Stimulated activated CD4-positive, alpha-beta T cell treated with anti-CD3 and anti-CD28 coated beads, TNF-alpha, amount 100 ng/mL, for 48 hours (primary cell): ENCODE measurements at places on chromosomes 4 and X.
A peak's percentile ranks its signal among the peaks of the same experiment; 100 is the strongest.

GRCh38 chr4:185142912-185143600 lies at the start of gene SLC25A4:
Gene SLC25A4, plus strand, starts transcription at chr4:185143266. Its CDS starts 107 bp downstream, at chr4:185143373.
- DNase-seq = peak; percentile 77

- no peak for DNase-seq
Measured at GRCh38 chr4:8817813-8818062, 53.9 kb downstream of the HMX1 start.

DNA sequence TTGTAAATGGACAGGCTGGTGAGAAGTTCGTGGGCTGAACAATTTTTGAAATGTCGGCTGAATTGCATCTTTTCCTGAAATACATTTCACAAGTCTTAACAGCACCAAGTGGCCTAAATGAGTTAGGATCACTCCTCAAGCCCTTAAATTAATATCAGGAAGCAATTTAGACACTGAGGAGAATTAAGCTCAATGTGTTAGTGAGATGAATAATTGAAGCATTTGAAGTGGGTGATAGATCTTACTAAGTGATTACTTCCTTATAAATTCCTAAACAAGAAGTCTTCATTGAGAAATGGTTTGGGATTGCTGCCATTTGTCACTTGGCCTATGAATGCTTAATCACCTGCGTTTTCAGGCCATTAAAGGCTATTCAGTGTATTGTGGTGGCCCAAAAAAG lies 116.8 kb downstream of the NAA11 start:
- no peak for DNase-seq

DNA sequence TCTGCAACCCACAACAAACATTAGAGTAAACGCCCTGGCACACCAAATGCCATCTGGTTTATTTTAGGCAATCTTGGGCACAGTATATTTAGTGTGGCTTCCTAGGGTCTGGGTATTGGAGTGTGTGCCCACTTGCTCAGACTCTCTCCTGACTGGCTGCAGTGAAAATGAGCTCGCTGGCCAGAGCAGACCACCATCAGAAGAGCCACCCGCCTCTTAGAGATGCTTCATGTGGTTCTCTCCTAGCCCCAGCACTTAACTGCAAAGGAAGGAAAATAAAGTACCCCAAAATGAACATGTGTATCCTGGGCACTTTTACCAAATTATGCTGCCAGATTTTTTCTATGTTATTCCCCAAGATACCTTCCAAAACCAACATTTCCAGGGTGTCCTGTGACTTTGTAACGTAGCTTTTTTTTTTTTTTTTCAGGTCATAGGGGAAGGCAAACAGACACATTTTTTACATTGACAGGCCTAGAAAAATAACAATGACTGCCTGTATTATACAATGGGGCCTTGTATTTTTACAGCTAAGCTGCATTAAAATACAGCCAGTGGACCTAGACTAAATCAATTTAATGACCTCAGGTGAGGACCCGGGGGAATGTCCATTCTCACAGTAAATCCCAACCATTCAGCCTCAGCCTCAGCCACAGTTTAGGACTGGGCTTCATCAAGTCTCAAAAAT lies 193.7 kb downstream of the RASL11B start:
- DNase-seq = no peak

DNA sequence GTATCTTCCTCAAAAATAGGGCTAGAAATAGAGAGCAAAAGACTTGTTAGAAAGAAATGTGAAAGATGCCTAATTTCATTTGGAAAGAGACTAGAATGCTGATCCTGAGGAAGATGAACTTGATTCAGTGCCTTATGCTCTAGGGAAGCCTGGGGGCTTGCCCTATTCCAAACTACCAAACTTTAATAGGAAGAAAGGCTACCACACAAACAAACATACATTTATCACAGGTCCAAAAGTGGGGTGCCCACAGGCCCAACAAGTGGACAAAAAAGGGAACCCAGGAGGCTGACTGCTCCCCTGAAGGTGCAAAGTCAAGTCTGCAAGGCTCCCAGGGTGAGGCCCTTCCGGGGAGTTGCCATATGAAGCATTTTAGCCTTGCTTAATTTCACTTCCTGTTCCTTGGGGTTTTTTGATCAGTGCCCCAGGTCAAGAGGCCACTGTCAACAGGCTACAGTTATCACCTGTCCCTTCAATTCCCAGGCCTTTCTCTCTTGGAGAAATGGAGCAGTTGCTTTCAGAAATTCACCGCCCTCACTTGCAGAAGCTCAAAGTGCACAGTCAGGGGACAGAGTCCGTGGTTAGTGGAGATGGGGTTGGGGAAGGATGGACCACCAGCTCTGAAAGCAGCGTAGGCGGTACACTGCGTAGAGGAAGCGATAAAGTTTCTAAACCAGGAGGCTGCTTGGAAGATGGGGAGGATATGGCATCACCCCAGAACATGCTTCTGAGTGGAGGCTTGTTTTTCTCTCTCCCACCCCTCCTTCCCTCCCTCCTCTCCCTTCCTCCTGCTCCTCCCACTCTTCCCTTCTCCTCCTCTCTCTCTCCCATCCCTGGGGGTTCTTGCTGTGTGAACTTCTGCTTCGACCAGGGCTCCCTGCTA lies 36.4 kb downstream of the TMEM154 start:
- DNase-seq = no peak

DNA sequence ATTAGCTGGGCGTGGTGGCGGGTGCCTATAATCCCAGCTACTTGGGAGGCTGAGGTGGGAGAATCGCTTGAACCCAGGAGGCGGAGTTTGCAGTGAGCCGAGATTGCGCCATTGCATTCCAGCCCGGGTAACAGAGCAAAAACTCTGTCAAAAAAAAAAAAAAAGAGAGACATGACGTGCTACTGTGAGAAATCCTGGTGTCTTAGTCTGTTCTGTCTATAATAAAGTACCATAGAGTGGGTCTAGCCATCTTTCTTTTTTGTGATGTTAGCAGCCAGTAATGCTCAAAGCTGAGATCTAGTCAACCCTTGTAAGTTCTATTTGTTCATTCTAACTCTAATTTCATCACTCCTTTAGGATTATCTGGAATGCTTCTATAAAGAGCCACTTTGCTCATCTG lies 38.9 kb downstream of the CLDN34 start:
- no peak for DNase-seq

DNA sequence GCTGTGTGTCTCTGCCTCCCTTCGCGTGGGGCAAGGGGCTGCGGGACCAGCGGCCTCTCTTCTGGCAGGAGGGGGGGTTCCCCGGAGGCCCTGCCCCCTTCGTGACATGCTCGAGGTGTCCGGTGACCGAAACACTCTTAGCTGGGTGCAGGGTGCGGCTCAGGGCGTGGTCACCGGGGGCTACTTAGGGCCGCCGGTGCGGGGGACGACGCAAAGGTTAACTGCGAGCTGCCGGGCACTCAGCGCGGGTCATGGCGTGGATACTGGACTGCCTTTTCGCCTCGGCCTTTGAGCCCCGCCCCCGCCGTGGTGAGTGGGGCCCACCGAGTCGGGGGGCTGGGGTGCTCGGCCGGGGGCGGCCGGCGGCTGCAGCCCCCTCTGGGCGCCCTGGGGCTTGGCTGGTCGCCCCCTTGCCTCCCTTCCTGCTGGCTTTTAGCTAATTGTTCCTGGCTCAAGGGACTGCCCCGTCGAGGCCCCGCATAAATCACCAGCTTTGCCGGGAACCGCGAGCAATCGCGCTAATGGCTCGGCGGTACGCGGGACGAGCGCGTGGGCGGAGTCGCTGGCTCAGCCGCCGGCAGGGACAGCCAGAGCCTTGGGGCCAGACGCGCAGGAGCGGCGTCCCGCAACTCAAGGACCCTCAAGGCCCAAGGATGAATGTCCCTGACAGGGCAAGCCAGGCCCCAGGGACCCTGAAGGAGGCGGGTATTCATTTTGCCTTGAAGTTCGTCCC lies at the start of gene ARHGAP36:
Gene ARHGAP36 (plus strand): TSS at position 211 of the 733 bp plus-strand sequence. CDS start 23,320 bp downstream, outside the sequence.
- DNase-seq = no peak

- DNase-seq = no peak
Measured at GRCh38 chr4:94933799-94934198, 176.0 kb downstream of the BMPR1B start.

DNA sequence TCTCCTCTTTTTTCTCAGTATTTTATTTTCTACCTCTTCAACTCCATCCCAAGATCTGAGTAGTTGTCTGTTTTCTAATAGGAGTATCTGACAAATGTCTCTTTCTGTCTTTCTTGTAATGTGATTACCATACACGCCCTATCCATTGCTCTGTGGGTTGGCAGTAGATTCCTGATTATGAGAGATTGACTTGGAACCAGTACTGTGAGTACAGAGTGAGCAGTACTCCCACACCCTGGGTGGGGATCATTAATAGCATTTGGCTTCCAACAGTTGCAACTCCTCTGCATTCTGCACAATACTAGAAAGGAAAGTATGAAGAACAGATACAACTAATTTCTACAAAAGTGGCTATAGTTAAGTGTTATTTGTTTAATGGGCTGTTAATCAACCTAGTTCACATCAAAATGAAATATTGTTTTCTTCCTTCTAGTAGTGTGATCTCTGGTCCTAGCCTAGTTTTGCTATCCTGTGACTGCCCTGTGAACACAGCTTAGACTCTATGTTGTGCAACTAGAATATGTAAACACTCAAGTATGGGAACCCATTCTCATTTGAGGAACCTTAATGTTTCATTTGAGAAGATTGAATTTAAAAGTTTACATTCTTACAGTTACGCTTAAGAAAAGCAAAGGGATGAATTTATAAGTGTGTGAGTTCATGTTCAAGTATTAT lies 112.9 kb downstream of the PTPN13 start:
- no peak for DNase-seq

GRCh38 chrX:110310000-110310790 lies 7.7 kb downstream of the AMMECR1 start:
- DNase-seq = no peak

DNA sequence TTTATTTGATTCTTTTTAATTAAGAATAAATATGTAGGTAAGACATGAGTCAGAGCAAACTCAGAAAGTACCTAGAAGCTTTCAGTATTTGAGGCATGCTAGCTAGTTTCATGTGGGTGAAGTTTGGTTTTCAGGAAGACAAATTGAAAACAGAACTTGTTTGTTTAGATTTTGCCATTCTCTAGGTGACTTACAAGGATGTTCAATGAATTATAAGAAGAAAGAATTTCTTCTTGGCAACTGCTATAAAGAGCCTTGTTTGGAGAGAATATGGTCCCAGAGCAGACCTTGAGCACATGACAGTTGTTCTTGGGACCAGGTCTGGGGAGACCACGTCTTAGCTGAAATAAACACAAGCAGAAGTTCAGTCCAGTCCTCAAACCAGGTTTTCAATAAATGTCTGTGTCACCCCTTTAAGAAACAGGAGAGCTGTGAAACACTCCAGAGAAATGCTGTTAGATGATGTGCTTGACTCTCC lies 38.0 kb upstream of the IL21 start:
- DNase-seq = no peak

DNA sequence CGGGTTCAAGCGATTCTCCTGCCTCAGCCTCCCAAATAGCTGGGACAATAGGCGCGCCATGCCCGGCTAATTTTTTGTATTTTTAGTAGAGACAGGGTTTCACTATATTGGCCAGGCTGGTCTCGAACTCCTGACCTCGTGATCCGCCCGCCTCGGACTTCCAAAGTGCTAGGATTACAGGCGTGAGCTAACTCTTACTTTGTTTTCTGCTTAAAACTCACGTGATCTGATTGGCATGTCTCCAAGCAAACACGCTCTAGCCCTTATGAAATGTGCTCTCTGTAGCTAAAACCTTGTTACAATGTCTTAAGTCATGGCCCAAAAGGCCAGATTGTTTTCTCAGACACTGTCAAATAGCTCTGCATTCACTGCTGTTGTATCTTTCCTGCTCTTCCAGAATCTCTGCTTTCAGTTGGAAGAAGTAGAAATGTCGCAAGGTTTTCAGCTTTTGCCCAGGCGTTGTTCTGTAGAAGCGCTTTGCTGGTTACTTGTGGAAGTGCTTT lies 39.7 kb upstream of the OGT start:
- DNase-seq = no peak

GRCh38 chr4:33080275-33080674 lies 2360.1 kb downstream of the PCDH7 start:
- no peak for DNase-seq

DNA sequence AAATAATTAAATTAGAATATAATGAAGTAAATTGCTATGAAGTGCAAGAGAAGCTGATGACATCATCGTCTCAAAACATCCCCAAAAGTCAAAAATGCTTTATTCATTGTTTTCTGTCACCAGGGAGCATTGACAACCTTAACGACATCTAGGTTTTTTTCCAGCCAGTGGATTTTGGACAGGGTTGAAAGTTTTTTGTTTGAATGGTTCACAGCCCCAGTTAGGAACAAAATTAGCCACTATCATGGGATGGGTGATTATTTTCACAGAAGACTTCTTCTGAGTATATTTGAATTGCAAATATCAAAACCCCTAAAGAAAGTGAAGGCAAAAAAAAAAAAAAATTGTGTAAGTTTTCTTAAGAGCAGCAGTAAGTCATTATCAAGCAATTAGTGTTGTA lies 826.1 kb downstream of the STPG2 start:
- DNase-seq = no peak

- DNase-seq = no peak
Measured at GRCh38 chr4:7786040-7786439, 153.6 kb downstream of the AFAP1 start.

DNA sequence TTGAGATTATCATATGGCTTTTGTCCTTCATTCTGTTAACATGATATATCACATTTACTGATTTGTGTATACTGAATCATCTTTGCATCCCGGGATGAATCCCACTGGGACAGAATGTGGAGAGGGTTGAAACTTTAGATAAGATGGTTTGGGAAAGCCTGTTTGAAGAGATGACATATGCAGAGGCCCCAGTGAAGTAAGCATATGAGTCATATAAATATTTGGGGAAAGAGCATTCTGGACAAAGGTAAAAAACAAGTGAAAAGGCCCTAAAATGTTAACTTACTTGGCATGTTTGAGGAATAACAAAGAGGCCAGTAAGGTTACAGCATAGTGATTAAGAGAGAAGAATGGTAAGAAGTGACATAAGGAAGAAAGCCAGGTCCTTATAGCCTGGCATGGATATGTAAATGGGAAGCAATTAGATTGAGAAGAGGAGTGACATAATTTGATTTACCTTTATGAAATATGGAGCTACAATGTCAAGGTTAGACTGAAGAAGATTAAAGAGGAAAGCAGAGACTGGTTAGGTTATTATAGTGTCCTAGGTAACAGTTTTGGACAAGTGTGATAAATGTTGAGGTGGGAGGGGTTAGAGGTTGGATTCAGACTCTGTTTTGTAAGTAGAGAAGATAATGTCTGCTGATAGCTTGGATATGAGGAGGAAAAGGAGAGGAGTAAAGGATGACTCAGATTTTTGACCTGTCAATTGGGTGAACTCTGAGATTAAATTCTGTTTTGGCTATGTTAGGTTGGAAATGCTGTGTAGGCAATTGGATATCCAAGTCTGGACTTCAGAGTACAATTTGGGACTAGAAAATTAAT lies 54.6 kb upstream of the DRP2 start:
- DNase-seq = no peak

- DNase-seq = no peak
Measured at GRCh38 chr4:93764639-93765246, 63.8 kb upstream of the ATOH1 start.

- DNase-seq = no peak
Measured at GRCh38 chr4:69057620-69058409, 38.5 kb upstream of the UGT2B7 start.

DNA sequence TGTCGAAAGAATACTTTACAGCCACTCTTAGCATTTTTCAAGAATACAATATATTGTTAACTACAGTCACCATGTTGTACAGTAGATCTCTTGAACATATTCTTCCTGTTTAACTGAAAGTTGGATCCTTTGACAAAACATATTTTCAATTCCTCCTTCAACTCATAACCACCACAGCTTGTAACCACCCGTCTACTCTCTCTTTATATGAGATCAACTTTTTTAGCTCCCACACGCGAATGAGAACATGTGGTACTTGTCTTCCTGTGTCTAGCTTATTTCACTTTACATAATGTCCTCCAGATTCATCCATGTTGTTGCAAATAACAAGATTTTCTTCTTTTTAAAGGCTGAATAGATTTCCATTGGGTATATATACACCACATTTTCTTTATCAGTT lies 338.3 kb upstream of the IGFBP7 start:
- no peak for DNase-seq
